ENCODE measurements at places on chromosomes 3 and 15.

- DNase-seq: no peak
Observed at GRCh38 chr3:30162579-30162978, 443.8 kb upstream of the TGFBR2 start.

DNA sequence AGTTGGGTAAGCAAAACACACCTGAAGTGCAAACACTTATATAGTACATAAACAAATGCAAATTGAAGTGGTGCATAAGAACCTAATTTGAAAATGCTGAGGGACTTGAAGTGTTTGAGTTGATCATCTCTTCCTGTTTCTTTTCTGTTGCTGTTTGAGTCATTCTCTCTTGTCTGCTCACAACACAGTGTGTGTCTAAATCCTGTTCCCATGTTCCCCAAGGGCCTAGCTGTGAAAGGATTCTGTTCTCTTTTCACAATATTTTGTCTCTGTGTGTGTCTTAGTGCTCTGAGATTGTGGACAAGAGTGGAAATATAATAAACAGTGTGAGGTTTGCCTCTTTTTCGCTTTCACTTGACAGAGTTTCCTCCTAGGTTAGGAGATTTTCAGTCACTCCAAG is 6.1 kb downstream of the CD96 start:
- no peak for DNase-seq

GRCh38 chr3:98449606-98450193 is 13.3 kb upstream of the OR5K1 start:
- DNase-seq: no peak

DNA sequence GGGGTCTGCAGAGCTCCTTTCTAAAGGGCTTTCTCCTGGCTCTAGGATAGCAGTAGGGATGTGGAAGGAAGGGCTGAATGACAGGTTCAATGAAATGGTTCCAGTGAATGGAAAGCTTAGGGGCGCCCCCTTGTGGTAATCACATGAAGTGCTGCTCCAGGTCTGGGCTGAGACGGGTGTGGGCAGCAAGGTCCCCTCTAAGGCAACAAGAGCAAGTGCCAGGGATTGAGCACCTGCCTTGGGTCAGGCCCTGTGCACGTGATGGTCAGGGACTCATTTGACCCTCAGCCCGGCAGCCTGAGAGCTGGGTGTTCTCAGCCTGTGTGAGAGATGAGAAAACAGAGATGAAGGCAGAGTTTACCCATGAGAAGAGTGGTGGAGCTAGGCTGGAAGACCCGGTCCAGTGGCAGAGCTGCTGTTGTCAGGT is 12.1 kb upstream of the CX3CR1 start:
- peak; percentile 68 for DNase-seq

DNA sequence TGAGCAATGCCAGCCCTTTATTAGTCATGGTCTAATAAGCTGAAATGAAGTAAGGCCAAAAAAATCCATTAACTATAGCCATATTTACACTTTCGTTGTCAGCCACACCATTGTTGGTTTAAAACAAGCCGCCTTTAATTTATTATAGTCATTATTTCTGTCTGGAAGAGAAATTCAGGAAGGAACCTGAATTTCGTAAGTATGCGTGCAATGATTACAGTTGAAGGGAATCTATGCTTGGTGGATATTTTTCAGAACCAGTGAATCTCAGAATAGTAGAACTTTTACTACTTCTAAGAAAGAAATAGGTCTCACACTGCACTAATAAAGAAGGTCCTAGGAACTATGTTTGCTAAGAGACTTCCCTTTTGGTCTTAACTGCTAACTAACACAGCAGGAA is 59.1 kb downstream of the FAM43A start:
- no peak for DNase-seq

DNA sequence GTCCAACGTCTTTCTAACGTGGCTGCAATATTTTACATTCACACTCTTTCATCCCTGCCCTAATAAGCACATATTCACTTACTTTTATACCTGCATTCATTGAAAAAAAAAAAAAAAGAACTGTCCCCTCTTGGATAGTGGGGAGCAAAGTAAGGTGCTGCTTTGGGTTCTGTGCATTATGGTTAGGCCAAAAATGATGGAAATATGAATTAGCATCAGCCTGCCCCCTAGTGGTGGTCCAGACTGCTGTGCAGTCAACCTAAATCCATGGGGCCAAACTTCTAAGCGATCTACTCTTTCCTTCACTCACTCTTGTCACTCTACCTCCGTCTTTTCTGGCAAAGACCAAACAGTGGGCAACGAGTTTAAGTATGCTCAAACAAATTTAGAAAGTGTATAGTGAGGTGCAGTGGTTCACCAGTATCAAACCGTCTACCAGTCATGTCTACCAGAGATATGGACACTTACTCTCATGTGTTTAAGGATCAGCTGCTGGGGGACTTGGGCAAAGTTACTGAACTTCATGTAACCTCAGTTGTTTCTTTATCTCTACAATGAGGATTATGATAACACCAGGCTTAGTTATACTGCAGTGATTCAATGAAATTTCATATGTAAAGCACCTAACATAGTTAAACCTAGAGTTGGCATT is 61.5 kb upstream of the GRM7 start:
- DNase-seq: no peak

DNA sequence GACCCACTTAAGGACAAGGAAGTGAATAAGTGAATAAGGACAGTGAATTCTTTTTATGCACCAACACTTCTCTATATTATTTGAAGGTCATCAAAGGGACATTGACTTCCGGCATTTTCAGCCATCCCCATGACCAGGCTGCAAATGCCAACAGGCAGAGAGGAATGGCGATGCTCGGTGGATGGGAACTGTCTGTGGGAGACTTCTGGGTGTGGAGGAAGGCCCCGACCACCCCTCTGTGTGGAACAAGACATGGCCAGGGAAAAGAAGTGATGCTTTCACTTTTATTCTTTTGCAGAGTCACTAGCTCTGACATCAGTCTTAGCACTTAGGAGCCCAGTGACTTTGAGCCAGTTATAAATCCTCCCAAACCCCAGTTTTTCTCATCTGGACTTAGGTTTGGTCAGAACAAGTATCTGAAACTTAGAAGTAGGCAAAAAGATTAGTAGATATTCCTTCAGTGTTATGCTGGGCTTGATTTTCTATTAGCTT is 84.5 kb downstream of the KBTBD8 start:
- DNase-seq: no peak

DNA sequence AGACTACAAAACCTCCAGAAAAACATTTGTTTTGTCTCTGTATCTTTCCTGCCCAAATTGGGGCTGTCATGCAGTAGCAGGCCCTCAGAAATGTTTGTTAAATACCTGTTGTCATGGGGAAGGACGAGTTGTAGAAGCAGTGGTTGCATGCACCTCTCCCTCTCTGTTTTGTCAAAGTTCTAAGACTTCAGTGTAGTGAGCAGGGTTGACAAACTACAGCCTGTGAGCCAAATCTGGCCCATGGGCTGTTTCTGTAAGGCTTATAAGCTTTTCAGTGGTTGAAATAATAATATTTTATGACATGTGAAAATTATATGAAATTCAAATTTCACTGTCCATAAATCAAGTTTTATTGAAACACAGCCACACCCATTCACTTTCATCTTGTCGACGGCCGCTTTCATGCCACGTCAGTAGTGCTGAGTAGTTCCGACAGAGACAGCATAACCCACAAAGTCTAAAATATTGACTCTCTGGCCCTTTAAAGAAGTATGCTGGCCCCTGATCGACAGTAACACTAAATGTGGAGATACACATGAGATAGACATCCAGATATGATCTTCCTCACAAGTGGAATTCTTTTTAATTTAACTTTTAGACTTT is 102.9 kb downstream of the PDZRN3 start:
- DNase-seq: no peak

GRCh38 chr3:159113221-159113875 is 311.5 kb downstream of the MFSD1 start:
- no peak for DNase-seq

GRCh38 chr3:147793841-147794240 is 384.7 kb downstream of the ZIC1 start:
- no peak for DNase-seq

DNA sequence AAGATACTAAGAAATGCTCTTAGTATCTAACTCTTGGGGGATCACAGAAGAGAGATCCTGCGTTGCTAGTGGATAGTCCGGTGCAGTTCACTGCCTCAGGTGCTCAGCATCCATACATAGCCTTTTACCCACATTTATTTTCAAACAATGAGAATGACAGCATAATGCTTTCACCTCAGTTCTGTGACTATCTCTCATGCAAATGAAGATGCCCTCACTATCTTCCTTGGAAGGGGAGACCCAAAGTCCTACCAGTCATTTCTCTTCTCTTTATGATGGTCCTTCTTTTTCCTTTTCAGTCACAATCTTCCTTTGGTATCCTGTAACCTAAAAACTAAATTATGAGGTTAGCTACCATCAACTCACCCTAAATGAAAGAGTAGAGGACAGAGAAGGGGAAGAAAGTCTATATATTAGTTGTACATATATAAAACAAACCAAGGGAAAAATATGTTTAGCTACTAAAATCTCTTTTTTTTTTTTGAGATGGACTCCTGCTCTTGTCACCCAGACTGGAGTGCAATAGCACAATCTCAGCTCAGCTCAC is 30.9 kb upstream of the SLC28A2 start:
- no peak for DNase-seq

- no peak for DNase-seq
Observed at GRCh38 chr3:45795882-45796765, at the start of gene SLC6A20. Gene SLC6A20, minus strand, starts transcription at chr3:45796536. Its CDS starts 117 bp downstream, at chr3:45796419.

DNA sequence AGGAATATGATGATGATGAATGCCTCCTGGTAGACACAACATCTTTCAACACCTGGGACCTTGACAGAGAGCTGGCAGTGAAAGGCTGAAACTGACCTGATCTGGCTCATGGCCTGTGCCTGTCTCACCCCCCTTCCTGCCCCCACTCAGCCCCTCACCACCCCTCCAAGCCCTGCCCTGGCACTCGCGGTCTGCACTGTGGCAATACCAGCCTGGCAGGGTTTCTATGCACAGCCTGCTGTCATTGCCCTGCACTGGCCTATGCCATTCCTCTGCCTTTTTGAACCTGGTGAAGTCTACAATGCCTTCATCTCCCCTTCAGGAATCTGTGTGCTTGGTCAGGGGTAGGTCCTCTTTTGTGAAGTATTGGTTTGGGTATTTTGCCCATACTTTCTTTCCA is 56.5 kb downstream of the ACAD9 start:
- DNase-seq: no peak

DNA sequence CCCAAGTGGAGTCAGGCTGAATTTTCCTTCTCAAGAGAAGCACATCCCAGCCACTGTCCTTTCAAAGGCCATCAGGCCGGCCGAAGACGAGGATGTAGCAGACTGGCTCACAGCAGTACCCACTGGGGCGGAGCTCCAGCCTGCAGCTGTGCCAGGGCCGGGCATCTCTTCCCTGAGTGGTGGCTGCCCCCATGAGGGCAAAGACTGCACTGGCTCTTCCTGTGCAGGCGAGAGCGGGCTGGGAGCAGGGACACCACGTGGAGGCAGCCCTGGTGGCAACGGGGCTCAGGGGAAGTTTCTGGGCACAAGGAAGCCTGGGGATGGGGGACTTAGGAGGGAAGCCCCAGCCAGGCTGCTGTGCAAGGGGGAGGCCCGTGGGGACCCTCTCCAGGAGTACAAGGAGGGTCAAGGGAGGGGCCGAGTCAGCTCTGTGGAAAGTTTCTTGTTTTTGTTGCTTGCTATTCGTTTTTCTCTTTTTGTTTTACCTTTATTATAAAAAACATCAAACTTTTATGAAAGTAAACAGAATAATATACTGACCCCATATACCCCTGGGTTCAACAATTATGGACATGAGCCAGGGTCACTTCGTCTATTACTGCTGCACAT is 66.1 kb downstream of the RPN1 start:
- peak; percentile 83 for DNase-seq

DNA sequence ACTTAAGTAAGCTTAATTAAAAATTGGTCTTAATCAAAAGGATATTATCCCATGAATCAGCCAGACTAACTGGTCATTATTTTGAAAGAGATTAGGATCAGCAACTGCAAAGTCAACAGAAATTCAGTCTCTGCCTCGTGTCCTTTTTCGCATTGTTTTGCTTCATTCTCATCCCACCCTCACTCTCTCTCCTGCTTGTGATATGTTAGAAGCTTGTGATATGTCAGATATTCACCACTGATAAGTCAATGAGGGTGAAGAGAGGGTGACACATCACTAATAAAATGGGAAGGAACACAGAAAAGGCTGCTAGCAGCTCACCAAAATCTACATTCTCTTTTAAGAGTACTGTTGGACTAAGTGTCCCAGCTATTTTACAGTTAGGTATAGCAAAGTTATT is 146.1 kb downstream of the SUCNR1 start:
- DNase-seq: no peak

- DNase-seq: no peak
Observed at GRCh38 chr15:47961401-47962090, 159.2 kb upstream of the SLC24A5 start.

DNA sequence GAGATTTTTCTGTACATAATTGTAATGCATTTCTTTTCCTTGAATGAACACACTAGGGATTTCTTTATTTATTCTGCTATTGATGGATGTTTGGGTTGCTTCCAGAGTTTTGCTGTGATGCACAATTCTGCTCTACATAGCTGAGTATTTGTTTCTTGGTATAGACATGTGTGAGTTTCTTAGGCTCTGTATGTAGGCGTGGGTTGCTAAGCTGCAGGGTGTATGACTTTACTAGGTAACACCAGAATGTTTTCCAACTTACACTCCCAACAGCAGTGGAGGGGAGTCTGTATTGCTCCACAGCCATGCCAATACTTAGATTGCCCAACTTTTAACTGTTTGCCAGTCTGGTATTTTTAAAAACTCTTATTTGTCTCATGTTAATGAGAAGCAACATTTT is 155.5 kb upstream of the TNIK start:
- no peak for DNase-seq

GRCh38 chr3:197525706-197526105 is 30.1 kb downstream of the BDH1 start:
- no peak for DNase-seq

DNA sequence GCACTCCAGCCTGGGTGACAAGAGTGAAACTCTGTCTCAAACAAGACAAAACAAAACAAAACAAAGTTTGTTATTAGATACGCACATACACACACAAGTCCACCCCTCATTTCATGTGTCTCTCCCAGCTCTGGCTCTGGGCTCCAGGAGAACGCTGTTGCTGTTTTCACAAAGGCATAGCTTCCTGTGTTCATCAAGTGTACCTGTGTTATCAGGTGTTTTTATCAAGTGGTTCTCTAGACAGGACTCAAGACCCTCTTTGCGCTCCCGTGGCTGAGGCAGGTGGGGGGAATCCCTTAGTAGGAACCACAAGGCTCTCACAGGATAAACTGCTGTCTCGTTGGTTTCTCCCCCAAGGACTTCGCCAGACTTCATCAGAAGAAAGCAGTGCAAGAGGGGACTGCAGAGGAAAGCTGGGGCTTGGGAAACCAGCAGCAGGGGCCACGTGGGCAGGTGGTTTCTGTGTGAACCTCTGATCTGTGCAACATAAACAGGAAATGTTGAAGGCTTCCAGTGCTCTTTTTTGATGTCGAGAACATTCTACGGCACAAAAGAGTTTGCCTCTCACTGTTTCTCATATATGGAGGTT is 6.9 kb upstream of the PPP1R2 start:
- no peak for DNase-seq

- no peak for DNase-seq
Observed at GRCh38 chr3:191531434-191531972, 70.5 kb downstream of the PYDC2 start.
